Progenitor cell of endocrine pancreas (in vitro differentiated cells): ENCODE measurements at places on chromosomes 11 and 22.

DNA sequence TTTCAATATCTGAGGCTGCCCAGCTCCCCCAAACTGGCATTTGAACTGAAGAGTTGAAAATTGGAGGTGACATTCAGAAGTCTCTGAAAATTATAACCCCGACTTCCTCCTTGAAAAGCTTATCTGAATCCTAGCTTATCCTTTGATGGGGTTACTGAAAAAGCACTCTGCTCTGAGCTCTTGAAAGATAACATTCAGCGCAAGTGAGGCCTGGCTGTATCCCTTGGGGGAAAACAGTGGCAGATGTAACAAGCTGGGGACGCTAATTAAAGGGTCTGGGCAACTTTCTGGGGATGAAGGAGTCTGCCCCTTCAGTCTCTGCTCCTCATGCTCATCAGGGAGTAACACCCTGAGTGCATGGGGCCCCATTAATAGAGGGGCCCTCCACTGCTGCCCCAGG lies 402.0 kb upstream of the CADM1 start:
- DNase-seq = no peak

- no peak for DNase-seq
Measured at GRCh38 chr22:42611051-42611450, 3.6 kb downstream of the POLDIP3 start.

- no peak for DNase-seq
Measured at GRCh38 chr11:107140983-107141382, 122.7 kb upstream of the GUCY1A2 start.

DNA sequence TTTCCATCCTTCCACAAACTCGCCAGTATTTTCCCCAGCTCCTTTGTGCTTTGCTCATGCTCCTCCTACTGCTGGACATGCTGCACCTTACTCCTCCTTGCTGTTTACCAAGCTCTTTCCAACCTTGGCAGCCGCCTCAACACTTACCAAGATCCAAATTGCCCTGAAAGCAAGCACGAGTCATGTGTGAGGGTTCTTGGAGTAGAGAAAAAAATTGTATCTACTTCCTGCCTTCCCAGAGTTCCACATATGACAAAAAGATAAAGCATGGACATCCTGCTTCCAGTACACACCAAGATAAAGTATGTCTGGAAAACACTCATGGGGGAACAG lies 767.5 kb downstream of the NTM start:
- no peak for DNase-seq

DNA sequence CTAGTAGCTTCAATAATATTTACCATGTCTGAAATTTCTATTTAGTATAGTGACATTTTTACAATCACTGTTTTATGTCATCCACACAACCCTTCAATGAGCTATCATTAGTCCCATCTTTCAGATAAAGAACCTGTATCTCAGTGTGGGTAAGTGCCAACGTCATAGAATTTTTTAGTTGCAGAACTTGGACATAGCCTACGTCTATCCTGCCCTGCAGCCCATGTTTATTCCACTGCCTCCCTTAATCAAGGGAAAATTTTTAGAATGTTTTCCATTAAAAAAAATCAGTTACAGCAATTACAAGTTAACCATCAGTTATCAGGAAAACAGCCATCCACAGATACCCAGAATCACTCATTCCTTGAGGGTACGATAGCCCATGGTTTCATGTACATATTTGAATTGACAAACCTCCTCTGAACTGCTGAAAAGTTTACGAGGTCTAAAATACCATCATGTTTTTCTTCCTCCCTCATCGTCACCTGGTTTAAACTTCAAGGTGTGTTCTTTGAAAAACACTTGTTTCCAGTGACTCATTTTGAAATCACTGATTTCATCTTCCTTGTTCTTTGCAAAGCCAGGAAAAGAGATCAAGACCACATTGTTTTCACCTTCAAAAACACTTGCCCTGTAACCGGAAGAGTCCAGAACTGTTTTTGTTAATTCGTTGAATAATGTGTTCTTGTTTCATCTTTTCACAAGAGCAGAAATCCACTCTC lies 100.9 kb downstream of the FAM76B start:
- no peak for DNase-seq

GRCh38 chr22:45775062-45775461 lies 103.4 kb downstream of the ATXN10 start:
- DNase-seq = no peak

DNA sequence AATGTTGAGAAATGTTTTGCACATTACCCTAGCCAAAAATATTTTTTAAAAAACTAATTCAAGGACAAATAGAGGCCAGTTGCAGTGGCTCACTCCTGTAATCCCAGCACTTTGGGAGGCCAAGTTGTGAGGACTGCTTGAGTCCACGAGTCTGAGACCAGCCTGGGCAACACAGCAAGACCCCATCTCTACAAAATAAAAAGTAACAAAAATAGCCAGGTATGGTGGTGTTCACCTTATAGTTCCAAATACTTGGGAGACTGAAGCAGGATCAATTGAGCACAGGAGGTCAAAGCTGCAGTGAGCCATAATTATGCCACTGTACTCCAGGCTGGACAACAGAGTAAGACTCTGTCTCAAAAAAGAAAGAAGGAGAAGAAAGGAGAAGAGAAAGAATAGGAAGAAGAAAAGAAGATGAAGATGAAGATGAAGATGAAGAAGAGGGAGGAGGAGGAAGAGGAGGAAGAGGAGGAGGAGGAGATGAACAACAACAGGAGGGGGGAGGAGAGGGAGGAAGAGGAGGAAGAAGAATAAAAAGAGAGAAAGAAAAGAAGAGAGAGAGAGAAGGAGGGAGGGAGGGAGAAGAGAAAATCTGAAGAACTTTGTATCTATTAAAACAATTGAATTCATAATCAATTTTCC lies 136.5 kb downstream of the TTC28 start:
- no peak for DNase-seq

DNA sequence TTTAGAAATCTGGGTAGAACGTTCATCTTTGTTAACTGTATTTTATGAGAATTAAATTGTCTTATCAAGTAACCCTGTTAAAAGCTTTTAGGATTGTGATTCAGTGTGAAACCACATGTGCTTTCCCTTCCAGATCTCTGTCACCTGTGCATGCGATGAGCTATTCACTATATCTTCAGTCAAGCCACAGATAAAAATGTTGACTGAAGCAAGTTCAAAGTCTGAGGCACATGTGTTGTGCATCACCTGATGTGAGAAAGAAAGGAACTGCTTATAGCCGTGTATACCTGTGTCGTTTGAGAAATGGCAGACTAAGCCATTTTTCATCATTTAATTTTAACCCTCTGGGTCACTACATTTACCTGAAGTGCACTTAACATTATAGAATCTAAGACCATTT lies 1088.9 kb upstream of the TENM4 start:
- no peak for DNase-seq

GRCh38 chr11:23113887-23114216 lies 253.6 kb upstream of the CCDC179 start:
- no peak for DNase-seq

GRCh38 chr11:45930951-45931570 lies 8.6 kb downstream of the LARGE2 start:
- DNase-seq = no peak

GRCh38 chr11:64788321-64789215 lies 10.2 kb upstream of the SF1 start:
- no peak for DNase-seq

DNA sequence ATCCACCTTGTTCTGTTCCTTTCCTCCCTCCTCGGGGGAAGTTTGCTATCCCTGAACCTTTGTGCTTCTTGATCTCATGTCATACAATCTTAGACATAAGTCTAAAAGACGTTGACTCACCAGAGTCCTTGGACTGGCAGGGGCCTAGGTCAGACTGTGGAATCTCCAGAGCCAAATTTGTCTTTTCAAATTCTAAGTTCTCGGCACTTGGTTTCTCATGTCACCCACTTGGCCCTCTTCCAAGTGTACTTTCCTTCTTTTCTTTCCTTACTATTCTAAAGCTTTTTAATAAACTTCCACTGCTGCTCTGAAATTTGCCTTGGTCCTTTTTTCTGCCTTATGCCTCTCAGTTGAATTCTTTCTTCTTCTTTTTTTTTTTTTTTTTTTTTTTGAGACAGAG lies 30.1 kb upstream of the SMPD1 start:
- no peak for DNase-seq

GRCh38 chr22:28021998-28022660 lies 103.1 kb upstream of the PITPNB start:
- DNase-seq = no peak

DNA sequence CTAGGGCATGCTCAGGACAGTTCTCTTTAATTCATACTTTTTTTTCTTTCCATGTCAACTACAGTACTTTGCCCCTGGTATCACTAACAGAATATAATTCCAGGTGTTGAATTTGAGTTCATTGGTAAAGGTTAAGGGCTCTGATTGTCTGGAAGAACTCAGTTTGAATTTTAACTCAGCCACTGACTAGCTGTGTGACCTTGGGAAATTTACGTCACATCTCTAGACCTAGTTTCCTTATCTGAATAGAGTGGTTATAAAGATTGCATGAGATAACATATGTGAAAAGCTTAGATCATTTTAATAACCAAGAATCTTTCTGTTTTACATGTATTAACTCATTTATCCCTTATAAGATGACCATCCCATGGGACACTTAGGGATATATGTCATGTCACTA lies 15.8 kb upstream of the ZC3H12C start:
- DNase-seq = no peak

- no peak for DNase-seq
Measured at GRCh38 chr11:131923309-131923708, 552.9 kb downstream of the NTM start.

GRCh38 chr22:30186510-30186909 lies 60.0 kb downstream of the LIF start:
- DNase-seq = no peak

DNA sequence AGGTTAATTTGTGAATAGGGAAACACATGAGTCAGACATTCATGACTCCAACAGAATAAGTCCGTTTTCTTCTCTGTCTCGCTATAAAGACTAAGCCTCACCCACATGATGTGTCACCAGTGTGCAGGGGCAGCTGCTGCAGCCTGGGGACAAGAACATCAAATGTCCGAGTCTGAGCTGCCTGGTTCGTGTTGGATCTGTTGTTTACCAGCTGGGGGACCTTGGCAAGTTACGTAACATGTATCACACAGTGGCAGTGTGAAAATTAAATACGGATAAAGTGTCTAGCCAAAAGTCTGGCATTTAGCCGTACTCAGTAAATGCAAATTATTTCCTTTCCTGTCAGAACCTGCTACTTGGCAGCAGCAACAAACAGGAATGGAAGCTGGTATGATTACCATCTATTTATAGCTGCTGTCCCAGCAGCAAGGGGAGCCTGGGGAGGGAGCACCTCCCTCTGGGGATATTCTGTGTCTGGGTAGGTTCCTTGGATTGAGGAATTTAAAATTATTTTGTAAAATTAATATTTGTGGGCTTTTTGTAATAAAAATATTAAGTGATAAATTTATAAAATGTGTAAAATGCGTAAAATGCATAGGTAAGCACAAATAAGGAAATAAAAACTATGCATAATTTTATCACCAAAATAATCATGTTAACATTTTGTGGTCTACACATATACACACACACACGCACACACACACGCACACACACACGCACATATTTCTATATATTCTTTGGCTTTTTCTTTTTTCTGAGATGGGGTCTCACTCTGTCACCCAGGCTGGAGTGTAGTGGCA lies 1.3 kb upstream of the CLDN25 start:
- no peak for DNase-seq

DNA sequence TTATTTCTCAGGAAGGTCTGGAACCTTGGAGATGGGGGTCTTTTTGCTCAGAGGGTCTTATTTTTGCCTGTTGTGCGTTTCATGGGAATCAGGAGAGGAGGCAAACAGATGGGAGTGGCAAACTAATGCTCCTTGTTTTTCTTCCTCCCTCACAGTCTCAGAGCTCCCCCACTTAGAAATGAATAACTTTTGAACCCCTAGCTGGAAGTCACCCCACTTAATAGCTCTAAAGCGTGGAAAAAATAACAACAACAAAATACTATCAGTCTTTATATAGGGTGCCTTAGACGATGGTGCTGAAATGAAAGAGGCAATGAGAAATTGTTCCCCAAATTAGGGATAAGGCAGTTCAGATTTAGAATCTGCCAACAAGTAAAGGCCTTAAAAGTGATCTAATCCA lies 76.8 kb upstream of the BDNF start:
- DNase-seq = no peak

GRCh38 chr22:23179381-23180299 lies 669 bp upstream of the BCR start:
- DNase-seq = no peak

DNA sequence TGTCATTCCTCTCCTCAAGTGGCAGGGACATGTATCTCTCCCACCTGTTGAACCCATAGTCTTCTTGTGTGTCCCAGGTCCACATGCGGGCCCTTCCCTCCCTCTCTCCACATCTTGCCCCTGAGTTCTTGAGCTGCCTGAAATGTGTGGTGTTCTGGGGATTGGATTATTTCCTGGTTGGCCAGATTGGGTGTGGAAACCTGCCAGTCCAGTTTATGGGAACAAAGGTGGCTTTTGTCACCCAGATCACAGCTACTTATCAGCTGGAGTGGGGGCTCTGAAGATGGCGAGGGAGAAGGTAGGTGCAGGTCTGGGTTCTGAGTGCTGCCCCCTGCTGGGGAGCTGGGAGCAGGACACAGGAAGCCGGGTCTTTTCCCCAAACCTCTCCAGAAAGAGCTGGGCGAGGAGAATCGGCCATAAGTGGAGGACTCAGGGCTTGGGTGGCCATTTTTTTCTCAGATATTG lies 14.2 kb downstream of the DTX4 start:
- DNase-seq = peak; percentile 78

DNA sequence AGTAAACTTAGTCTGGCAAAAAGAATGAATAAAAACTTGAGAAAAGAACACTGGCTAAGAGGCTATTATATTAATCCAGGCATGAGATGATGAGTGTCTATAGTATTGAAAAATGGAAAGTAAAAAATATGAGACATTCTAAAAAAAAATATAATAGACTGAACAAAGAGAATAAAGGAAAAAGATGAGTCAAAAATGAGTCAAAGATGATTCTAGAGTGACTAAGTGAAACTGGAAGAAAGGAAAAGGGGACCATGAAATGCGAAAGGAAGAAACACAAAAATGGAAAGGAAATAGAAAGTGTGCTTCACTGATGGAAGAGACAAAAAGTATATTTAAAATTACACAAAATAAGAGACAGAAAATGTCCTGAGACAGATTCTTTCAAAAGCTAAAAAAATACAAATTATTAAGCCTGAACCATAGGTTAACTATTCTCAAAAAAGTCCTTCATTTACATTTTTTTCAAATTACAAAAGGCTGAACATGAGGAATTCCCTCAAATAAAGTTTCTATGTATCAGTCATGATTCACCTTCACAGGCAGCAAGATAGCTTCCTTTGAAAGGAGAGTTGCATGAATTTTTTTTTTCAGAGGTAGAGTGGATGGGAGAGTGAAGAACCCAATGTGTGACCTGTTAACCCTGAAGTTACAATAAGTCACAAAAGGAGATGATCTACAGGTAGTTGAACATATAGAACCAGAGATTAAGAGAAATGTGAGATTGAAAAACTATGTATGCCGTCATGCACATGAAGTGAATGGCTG lies 75.2 kb downstream of the EIF3M start:
- DNase-seq = no peak
